ENCODE measurements at places on chromosomes 4 and X.
A peak's percentile ranks its signal among the peaks of the same experiment; 100 is the strongest.

GRCh38 chr4:144645631-144646522 lies at the start of gene HHIP:
Gene HHIP (plus strand): TSS chr4:144646156. CDS start chr4:144646676, 520 bp downstream.
- no peak for DNase-seq

DNA sequence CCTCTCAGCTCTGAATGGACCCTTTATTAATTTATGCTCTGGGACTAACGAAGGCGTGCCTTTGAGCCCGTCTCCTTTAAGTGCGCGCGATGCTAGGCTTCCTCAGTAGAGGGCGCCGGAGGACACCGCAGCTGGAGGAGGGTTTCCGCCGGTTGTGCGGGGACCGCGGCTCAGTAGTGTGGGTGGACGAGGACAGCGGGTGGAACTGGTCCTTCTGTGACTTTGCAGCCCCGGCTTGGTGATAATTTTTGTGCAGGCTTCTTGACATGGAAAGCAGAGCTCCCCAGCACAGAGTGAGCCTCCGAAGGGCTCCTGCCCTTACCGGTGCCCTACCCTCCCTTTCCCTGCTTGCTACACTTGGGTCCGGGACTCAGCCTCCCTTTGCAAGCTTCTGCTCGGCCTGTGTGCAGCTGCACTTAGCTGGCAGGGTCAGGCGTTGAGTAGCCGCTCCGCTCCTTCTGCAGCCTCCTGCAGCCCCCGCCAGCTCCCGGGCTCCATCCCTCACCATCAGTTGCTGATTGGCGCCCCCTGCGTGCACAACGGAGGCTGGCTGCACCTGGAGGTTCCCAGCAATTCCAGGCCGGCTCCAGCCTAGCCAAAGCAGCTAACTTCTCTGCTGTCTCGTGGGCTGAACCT lies 26.8 kb upstream of the BOD1L1 start:
- DNase-seq: peak; percentile 33

DNA sequence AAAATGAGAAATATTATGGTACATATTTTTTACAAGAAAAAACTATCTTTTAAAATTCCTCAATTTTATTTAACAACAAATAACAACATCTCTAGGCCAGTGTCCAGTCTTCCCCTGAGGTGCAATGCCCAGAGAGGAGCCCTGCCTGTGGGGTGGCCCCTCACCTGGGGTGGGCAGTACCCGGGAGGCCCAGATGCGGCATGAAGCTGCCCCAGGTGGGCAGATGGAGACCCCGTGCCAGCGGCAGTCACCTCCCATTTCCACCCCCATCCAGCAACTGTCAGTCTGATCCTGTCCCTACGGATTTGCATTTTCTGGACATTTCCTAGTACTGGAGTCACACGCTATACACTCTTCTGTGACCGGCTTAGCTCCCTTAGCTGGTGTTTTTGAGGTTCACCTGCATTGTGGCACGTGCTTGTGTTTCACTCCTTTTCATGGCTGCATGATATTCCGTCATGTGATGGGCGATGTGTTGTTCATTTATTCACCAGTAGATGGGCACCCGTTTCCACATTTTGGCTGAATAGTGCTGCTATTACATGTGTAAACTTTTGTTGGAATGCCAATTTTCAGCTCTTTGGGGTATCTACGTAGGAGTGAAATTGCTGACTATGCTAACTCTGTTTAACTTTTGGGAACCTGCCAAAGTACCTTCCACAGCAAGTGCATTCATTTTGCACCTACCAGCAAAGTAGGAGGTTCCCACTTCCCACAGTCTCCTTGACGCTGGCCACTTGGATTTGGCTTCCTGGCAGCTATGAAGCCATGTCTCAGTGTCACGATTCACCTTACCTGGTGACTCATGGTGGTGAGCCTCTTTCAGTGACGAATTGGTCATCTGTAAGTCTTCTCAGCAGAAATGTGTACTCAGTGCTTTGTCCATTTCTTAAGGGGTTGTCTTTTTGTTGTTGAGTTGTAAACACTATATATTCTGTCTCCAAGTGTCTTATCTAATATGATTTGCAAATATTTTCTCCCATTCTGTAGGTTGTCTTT lies 11.7 kb upstream of the MAEA start:
- DNase-seq: no peak

DNA sequence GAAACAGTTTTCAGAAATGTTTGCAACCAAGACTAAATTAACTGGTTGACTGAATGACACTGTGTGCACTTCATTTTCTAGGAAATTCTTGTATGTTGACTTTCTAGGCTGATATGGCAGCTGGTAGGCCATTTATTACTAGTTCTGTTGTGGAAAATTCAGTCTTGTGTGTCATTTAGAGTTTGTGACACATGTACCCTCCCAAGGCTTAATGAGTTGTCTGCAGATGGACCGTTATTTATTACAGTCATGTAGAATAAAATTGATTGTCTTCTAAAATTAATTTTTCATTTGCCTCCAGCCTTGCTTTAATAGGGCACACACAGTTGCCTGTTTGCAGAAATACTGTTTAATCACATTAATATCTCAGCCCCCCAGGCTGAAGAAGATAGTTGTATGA lies 30.7 kb downstream of the DACH2 start:
- no peak for DNase-seq

DNA sequence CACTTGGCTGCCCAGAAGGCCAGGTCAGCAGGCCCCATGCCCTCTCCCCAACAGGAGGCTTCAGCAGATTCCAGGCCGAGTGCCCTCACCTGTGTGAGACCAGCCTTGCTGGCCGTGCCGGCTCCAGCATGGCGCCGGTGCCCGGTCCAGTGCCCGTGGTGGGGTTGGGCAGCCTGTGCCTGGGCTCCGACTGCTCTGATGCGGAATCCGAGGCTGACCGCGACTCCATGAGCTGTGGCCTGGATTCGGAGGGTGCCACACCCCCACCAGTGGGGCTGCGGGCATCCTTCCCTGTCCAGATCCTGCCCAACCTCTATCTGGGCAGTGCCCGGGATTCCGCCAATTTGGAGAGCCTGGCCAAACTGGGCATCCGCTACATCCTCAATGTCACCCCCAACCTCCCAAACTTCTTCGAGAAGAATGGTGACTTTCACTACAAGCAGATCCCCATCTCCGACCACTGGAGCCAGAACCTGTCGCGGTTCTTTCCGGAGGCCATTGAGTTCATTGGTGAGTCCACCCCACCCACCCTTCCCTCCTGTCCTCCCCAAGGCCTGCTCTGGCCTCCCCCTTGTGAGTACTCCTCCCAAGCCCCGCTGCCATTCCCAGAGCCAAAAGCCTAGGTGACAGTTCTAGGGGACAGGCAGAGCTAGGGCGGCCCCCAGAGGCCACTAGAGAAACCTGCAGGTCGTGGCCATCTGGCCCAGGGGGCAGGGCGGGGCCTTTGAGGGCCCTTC lies 2.3 kb downstream of the DUSP9 start:
- DNase-seq: peak; percentile 97

DNA sequence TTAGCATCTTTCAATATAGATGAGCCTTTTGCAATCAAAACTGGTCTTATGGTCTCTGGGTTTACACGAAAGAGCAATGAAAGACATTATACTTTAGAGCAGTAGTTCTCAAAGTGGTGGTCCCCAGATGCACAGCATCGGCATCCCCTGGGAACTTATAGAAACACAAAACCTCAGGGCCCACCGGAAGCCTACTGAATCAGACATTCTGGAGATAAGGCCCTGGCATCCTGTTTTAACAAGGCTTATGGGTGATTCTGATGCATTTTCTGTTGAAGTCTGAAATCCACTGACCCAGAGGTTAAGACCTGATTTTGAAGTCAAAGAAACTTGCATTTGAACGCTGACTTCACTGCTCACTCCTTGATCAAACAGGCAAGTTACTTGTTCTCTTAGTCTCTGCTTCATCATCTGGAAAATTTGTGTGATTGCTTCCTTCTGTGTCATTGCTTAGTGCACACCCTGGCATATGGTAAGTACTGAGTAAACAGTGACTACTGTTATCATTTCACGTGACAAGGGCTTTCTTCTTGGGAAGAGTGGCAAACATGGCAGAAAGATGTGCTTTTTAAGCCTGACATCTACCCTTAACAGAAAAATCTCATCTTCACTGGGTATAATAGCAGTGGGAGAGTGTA lies 14.5 kb downstream of the CHRNA9 start:
- DNase-seq: no peak

DNA sequence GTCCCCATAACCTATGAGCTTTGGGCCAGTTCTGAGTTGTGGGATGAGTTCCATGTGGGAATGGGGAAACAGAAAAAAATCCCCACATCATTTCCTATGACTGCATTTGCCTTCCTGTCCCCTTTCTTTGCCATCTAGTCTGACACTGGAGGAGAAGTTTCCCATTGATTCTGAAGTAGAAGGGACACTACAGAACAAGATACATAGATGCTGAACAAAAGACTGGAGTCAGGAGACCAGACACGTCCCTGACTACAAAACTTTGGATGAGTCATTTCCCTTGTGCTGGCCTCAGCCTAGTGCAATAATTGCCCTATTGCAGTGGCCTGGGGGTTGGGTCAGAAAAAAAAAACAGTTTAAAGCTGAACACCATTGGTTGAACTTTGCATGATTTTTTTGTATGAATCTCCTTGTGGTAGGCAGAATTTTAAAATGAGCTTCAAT lies 22.1 kb downstream of the BEX3 start:
- no peak for DNase-seq

DNA sequence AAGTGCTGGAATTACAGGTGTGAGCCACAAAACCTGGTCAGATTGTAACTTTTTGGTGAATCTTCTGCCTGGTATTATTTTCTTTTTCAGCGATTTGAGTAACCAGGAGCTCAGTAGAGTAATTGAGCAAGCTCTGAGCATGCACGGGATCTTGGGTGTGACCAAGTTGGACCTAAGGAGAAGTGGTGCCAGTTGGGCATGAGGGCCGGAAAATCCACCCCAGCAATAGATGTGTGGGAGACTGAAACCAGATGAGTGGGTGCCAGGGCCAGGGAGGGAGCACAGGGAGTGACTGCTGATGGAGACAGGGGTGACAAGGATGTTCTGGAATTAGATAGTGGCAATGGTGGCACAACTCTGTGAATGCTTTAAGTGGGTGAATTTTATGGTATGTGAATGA lies 3.7 kb upstream of the CCNQ start:
- DNase-seq: no peak

- no peak for DNase-seq
Measured at GRCh38 chr4:24559032-24559821, 25.1 kb downstream of the DHX15 start.

DNA sequence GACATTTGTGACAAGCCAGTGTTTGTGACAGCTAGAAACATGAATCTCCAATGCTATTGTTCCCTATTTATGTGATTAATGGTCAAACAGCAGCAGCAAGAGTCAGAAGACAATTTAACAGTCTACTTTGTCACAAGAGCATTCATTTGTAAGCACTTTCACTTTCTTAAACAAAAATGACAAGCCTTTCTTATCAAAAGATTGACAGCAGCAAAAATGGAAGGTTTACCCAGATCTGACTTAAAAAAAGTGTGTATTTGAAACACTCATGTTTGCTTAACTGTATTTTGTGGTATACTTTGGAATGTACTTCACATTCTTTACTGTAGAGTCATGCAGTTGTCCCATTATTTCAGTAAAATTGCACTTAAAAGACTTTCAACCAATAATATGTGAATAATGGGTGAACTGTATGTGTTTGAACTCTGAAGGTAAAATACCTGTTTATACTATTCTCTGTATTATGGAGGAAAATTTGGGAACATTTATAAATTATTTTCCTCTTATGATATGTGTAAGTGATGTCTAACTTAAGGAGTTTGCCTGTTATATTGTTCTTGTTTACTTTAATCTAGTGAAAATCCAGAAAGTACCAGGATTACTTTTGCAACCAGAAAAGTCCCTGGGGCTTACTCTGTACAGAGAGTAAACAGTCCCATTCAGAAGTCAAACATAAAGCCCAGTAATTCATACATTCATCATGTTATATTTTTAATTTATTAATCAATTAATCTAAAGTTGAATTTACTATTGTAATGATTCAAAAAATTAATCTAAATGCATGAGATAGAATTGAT lies 314.9 kb upstream of the TRAM1L1 start:
- no peak for DNase-seq

- DNase-seq: no peak
Measured at GRCh38 chrX:54483946-54484345, 12.1 kb downstream of the FGD1 start.

DNA sequence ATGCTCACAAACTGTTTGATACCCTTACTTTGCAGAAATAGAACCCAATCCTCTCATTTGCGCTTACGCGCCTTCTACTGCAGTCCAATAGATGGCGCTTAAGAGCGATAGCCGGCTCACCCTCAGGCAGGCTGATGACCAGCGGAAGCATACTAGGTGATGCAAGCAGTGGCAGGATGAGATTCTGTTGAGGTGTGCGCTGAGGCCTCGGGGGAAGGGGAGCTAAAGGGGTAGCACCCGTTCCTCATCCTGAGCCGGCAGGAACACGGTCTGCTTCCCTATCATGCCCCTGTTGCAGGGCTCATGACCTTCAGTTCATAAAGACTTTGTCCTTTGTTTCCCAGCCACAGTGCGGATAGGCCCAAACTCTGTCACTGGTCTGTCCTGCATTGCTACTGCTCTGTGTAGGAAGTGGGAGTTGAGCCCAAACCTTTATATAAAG lies 628.9 kb downstream of the TLL1 start:
- DNase-seq: peak; percentile 10

DNA sequence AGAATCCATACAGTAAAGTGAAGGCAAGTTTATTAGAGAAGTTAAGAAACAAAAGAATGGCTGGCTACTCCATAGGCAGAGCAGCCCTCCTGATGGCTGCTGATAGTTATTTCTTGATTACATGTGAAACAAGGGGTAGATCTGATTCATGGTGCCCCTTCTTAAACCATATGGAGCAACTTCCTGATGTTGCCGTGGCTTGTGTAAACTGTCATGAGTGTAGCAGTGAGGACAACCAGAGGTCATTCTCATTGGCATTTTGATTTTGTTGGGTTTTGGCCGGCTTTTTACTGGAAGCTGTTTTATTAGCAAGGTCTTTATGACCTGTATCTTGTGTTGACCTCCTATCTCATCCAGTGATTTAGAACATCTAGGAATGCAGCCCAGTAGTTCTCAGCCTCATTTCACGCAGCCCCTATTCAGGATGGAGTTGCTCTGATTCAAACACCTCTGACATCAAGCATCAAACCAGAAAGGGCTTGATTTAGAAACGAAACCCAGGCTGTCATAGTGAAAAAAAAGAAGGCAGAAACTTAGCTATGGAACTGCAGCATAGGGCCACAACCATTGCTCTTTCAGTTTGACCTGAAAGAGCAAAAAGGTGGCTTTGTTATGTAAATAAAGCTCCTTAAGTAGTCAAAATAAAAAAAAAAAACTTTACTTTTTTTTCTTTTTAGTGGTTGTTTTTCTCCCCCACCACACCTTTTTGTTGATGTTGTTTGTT lies 37.8 kb downstream of the SPCS3 start:
- no peak for DNase-seq

- no peak for DNase-seq
Measured at GRCh38 chr4:173516621-173517524, 13.2 kb downstream of the HAND2 start.

- no peak for DNase-seq
Measured at GRCh38 chr4:80268936-80269335, 2.5 kb downstream of the FGF5 start.

GRCh38 chr4:187999406-187999932 lies 3.9 kb downstream of the ZFP42 start:
- no peak for DNase-seq

GRCh38 chr4:158302076-158302866 lies 92.0 kb downstream of the TMEM144 start:
- DNase-seq: no peak

Data from 8988T (cell line).